ENCODE measurements at places on chromosomes 5 and 9.
A peak's percentile ranks its signal among the peaks of the same experiment; 100 is the strongest.

GRCh38 chr5:54832858-54833257 is 152.5 kb downstream of the ESM1 start:
- no peak for DNase-seq

DNA sequence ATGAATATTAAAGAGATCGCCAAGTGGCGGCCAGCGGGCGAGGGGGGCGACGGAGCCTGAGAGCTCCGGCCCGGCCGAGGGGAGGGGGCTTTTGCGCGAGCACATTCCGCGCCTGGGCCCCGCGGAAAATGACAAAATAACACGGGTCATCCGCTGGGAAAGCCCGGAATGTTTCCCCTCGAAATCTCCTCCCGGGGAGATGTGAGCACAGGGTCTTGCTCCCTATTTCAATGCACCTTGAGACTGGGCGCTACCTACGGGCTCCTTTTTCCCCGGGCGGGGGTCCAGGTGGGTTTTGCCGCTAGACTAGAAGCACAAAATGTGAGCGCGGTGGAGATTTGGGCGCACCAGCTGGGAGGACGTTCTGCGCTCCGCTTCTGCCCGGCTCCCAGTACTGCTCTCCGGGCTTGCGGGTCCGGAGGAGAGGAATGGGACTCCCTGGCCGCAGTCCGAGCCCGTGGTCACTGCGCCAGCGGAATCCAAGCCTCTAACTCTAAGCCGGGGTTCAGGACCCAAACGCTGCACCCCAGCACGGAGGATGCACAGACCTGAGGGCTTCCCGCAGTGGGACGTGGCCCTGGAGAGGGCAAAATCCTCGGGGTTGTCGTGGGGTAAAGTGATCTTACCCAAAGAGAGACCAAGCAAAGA is 2.8 kb upstream of the PRDM12 start:
- DNase-seq: no peak

- DNase-seq: no peak
These were observed 254.6 kb upstream of the PIK3R1 start for GRCh38 chr5:67960939-67961338.

DNA sequence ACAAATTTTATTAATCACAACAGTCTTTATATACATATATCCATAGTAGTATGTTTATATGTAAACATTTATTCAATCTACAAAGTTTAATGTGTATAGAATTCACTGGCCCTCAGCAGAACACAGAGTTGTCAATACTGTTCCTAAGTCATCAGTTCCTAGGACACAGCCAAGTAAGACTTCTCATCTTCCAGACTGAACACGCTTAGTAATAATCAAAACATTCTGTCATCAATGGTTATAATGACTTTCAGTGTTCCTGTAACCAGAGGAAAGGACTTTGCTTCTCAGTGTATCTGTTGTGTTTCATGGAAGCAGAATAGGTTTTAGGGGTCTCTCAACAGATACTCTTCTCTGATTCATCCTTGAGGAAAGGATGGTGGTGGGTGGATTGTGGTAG is 82.2 kb downstream of the SMIM23 start:
- DNase-seq: no peak

GRCh38 chr5:126829098-126829497 is 52.2 kb downstream of the LMNB1 start:
- DNase-seq: no peak

DNA sequence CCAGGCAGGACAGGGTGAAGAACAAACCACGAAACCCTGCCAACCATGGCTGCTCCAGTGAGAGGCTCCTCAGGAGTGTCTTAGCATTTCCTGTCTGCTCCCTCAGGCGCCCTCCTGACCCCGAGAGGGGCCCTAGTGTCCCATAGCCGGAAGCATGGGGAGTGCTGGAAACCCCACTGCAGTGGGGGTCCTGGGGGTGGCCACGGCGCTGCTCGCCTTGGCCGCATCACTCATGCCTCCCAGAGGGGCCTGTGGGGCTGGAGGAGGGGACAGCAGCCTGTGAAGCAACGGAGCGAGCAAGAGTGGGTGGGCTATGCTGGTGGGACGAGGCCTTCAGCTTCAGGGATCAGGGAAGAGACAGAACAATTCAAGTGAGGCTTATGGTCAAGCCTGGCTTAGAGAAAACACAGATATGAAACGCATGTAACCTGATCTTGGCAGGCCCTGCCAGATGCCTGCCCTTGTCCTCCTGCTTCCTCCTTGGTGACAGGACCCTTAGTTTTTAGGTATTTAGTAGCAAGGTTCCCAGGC is 219.1 kb downstream of the FANCC start:
- no peak for DNase-seq

DNA sequence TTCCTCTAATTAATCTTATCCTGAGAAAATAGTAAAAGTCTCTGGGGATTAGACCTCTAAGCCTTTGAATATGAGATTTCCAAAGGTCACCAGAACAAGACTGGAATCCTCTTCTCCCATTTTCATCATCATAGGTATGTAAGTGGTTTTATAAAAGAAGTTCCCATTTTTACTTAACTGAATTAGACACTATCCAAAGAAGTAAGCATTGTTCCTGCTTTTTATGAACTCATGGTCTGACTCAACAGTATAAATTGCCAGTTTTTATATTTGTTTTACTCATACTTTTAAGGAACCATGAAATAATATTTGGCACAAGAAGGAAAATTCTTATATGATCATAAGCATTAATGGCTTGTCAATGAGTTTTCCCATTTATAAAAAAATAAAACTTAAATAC is 167.1 kb upstream of the ADRA1B start:
- DNase-seq: no peak

DNA sequence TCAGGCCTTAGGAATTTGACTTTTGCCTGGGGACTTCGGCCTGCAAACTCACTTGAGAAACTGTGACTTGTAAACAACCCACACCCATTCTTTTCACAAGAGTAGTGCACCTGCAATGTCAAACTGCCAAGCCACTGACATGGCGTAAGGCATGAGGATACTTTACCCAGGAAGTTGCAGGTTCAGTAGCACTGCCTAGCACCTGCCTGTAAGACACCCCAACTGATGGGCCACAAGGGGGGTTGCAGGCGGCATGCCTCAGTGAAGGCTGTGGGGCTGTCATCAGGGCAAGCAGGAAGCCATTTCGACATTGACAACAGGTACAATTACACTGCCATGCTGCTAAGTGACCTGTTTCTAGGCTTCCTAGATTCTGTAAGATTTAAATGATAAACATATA is 41.3 kb upstream of the RASGEF1C start:
- no peak for DNase-seq

GRCh38 chr9:12818431-12819000 is 43.7 kb downstream of the LURAP1L start:
- DNase-seq: no peak

- DNase-seq: no peak
These were observed 89.5 kb downstream of the ARSB start for GRCh38 chr5:78895616-78896015.

GRCh38 chr5:126849101-126849678 is 72.3 kb downstream of the LMNB1 start:
- DNase-seq: no peak

DNA sequence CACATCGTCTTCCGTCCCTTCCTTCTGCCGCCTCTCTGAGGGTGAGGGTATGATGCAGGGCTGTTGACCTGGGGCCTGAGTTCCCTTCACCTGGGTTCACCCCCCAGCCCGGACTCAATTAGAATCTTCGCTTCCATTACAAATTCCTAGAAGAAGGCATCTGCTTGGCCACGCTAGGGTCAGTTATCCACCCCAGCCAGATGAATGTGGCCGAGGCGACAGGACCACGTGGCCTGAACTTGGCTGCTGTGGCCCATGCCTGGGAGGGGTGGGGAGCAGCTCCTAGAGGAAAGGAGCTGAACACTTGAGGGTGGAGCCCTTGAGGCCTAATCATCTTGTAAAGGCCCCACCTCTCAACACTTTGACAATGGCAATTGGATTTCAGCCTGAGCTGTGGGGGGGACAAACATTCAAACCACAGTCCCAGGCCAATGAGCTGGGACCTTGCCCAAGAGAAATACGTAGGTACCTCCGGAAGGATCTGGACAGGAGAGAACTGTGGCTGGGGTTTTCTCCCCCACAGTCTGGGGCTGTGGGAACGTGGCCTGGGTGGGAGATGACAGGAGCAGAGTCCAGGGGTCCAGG is 90.6 kb upstream of the ADAMTS2 start:
- no peak for DNase-seq

GRCh38 chr9:2459756-2460155 is 161.8 kb upstream of the VLDLR start:
- DNase-seq: no peak

- DNase-seq: no peak
These were observed 343.1 kb downstream of the BRINP1 start for GRCh38 chr9:119026120-119026519.

DNA sequence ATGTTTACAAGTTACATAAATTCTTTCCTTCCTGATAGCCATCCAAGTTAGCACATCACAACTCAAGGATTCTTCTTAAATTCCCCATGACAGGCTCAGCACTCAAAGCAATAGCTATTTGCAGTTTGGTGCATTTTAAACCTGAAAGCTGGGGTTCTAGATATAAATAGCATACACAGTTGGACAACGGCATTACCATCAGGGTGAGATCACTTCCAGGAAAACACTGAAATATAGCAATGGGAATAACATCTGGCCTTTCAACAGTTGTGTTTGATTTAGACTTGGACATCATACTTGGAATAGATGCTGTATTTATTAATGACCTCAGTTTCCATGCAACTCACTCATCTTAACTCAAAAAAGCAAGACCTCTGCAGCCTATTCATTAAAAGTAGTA is 24.7 kb upstream of the LECT2 start:
- DNase-seq: peak; percentile 82

GRCh38 chr5:175521313-175521833 is 43.0 kb downstream of the SFXN1 start:
- DNase-seq: no peak

DNA sequence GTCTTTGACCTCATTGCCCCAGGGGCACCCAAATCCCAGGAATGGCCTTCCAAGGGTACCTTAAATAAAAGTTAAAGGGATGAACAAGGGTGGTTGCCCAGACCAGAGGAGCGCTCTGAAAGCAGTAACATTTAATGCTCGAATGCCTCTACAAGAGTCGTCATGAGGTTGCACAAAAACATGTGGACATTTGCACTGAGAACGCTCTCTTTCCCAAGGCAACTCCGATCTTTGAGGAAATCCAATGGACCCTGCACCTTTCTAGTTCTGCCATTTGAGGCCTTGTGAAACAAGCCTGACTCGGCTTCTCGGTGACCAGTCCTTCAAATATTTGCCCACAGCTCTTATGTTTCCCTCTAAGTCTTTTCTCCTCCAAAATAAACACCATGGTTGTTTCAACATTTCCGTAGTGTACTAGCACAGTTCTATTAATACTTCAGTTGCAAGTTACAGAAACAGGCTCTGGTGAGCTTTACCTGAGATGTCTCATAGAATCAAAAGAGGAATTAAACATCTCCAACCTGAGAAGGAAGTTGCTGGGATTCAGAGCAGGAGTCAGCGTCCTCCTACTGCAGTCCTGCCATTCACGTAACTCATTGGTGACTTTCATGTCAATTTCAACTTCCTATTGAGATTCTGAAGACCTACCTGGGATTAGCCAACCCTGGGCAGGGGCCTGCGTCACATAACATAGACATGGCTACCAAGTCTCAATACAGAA is 168.8 kb upstream of the RAI14 start:
- peak; percentile 23 for DNase-seq

DNA sequence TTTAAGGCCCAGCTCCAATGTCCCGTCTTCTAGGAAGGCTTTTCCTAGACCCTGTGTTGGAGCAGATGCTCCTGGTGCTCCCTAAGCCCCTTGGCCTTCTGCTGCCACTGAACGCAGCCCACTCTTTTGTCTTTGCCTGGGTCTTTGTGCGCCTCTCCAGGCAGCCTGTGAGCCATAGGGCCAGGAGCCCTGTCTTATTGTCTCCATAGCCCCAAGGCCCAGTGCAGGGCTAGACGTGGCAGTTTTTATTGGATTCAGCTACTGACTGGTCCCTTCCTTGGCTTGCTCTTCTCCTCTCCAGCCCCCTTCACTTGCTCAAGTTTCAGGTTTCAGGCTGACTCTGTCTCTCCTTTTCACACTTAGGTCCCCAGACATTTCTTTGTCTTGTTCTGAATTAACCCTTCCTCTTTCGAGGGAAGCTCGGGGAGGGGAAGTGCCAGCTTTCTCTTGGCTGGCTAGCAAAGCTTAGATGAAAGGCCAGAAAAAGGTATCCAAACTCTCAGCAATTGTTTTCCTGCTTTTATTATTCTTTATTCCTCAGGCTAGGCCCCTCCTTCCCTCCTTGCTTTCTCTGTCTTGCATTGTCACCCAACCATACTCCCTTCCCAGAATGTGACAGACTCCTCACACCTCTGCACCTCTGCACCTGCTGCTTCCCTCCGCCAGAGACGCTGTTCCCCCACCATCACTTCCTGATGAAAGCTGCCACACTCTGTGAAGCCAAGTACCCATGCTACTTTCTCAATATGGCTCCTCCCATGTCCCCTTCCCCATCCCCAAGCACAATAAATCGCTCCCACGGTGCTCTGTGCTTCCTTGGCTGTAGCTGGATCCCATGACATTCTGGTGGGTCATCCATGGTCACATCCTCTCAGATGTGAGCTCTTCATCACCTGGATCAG is 101.6 kb upstream of the CPEB4 start:
- DNase-seq: no peak

- DNase-seq: no peak
These were observed 979 bp downstream of the PCDHGA12 start for GRCh38 chr5:141431286-141431685.
